ENCODE measurements at places on chromosomes 5 and 9.

DNA sequence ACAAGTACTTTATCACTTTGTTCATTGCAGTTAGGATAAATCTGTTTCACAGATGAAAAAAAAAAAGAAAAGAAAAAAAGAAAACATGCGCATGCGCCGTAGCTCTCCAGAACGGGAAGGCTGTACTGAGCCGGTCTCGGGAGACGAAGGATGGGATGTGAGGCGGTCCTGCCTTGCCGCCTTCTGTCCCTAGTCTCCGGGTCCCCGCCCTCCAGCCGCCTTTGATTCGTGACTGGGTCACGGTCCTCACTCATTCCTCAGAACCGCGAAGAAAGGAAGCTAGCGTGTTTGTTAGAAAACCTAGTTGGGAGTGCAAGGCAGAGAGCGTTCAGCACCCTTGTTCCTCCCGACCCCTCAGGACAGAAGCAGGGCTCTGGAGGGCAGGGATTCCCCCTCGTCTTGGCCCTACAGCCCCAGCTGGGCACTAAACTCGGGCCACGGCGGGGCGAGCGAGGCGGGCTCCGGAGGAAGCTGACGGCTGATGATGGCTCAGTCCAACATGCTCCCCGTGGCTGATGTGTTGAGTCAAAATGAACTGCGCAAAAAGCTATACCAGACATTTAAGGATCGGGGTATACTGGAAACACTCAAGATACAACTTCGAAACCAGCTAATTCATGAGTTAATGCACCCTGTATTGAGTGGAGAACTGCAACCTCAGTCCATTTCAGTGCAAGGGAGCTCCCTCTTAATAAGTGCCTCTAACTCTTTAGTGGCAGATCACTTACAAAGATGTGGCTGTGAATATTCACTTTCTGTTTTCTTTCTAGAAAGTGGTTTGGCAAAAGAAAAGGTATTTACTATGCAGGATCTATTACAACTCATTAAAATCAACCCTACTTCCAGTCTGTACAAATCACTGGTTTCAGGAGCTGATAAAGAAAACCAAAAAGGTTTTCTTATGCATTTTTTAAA, 40.0 kb downstream of the CPLANE1 start:
- DNase-seq = peak; percentile 67

DNA sequence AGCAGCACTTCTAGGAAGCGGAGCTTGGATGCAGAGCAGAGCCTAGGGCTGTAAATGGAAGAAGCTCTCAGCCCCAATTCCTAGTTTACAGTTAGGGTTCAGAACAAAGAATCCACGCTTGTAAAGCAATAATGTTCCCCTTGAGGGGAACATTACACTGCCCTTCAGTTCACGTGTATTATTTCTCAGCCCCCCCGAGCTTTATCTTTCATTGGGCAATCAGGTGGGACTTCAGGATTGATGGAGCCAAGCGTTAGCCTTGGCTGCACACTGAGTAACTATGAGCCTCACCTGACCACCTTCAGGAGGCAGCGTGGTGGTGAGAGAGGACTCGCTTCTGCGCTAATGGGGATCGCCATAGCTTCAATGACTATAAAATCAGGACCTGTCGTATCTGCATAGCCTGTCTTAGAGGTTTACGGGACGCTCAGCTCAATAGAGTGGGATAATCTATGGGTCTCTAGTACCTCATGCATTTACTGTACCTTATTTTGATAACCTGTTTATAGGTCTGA, 157.0 kb upstream of the RASEF start:
- no peak for DNase-seq

GRCh38 chr5:159301466-159301865, 28.8 kb downstream of the IL12B start:
- DNase-seq = no peak

DNA sequence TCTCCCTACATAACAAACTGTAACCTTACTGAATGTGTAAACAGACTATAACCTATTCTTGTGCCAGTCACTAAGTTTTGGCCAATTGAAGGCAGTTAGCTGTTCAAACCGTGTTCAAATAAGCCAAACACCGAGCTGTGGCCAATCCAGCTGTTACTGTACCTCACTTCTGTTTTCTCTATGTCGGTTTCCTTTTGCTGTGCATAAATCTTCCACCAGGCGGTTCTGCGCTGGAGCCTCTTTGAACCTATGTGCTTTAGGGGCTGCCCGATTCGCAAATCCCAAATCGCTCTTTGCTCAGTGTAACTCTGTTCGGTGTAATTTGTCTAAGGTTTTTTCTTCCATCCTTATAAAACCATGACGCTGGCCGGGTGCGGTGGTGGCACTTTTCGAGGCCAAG, 31.8 kb downstream of the F2R start:
- DNase-seq = no peak

DNA sequence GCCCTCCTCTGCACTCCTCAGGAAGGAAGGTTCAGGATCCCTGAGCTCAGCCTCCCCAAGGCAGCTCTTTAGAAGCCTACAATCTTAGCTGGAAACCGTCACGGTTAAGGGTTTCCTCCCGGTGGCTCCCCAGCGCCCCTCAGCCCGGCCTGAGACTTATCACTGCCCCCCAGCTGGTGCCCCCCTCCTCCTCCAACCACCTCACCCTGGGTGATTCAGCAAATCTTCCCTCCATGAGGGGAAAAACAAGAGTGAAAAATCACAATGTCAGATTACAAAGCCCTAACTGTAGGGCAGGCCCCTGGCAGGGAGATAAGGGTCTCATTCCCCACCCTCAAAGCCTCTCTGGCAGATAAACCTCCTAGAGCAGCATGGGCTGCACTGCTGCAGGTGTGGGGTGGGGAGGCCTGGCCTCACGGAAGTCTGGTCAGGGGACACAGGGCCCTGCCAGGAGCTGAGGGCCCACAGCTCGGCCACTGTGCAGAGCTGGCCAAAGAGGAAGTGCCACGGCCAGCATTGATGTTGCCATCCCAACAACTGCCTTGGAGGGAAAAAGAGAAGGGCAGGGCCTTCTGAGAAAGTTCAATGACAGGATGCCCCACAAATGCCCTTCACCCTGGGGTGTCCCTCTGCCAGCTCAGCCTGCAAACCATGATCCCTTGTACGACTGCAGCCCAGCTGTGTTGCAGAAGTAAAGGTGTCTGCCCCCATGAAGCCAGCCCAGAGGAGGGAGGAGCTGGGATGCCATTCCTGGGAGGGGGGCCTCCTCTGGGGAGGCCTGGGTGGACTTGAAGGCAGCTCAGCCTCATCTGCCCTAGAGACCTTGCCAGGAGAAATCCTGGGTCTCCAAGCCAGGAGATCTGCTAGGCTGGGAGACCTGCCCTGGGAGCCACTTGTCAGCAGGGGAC, 25.9 kb downstream of the GFI1B start:
- no peak for DNase-seq

DNA sequence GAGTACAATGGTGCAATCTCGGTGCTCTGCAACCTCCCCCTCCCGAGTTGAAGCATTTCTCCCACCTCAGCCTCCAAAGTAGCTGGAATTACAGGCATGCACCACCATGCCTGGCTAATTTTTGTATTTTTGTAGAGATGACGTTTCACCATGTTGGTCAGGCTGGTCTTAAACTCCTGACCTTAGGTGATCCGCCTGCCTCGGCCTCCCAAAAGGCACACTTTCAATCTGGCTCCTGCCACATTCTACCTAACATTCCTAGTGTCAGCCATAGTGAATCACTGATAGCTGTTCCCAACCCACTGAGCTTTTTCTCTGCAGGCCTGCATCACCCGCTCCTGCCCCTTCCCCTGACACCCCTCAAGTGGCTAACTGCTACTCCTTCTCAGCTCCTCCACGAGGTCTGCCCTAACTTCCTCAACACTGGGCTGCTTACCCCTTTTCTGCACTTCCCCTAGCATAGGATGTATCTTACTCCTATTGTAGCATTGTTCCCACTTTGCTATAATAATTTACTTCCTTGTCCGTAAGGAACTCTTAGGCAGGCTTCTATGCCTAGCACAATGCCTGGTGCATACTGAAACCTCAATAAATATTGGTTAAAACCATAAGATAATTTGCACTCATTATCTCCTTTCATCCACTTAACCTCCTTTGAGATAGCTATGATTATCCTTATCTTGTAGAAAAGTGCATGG, 42.0 kb upstream of the LIFR start:
- no peak for DNase-seq

DNA sequence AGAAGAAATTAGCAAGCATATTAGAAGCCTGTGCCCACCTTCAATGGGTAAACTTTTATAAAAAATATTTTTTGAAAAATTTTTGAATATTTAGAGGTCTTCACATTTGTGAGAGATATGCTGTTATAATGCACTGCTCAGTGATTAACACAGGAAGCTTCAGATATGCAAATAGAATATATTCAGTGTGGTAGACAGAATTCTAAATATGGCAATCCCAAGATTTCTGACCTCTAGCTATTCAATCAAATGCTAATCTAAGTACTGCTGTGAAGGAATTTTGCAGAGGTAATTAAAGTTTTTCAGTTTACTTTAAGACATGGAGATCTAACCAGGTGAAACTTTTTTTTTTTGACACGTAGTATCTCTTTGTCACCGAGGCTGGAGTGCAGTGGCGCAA, 103.5 kb downstream of the ADAMTS19 start:
- no peak for DNase-seq

DNA sequence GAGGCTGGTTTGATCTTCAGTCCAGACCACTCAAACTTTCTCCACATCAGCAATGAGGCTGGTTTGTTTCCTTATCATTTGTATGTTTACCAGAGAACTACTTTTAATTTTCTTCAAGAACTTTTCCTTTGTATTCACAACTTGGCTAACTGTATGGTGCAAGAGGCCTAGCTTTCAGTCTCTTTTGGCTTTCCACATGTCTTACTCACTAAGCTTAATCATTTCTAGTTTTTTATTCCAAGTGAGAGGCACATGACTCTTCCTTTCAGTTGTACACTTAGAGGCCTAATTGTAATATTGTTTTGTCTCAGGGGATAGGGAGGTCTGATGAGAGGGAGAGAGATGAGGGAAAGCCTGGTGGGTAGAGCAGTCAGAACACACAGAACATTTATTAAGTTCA, 554.0 kb upstream of the ARRDC3 start:
- peak; percentile 26 for DNase-seq

- no peak for DNase-seq
These were observed 68.6 kb upstream of the MAST4 start for GRCh38 chr5:66527478-66528035.

GRCh38 chr9:7828334-7828733, 28.8 kb upstream of the DMAC1 start:
- DNase-seq = no peak

DNA sequence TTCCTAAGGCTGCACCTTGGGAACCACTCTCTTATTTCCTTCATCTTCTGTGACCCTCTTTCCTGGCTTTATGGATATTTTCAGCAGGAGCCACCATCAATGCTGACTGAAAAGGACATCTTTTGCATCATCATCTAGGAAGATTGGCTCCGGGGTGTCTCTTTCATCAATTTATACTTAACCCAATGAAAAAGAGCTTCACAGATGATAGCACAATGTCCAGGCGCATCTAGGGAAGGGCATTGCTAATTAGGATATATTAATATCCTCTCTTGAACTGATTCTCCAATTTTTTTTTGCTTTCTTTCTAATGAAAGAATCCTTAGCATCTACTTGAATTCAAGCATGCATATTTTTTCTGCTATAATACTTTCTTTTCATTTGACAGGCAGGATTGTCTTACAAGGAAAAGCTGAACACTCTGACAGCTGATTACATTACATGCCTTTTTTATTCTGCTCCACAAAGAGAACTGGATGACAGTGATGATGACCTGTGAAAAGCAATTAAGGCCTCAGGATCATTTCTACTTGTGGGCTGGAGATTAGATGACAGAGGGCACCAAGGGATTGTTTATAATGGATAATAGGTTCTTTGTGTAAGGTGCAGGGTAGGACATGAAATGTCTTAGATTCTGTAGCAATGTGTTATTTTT, 60.2 kb downstream of the PCSK1 start:
- DNase-seq = no peak

- no peak for DNase-seq
These were observed 576 bp downstream of the MAP1B start for GRCh38 chr5:72107901-72108201.

GRCh38 chr5:129094924-129095899, 663 bp downstream of the ISOC1 start:
- peak; percentile 60 for DNase-seq

DNA sequence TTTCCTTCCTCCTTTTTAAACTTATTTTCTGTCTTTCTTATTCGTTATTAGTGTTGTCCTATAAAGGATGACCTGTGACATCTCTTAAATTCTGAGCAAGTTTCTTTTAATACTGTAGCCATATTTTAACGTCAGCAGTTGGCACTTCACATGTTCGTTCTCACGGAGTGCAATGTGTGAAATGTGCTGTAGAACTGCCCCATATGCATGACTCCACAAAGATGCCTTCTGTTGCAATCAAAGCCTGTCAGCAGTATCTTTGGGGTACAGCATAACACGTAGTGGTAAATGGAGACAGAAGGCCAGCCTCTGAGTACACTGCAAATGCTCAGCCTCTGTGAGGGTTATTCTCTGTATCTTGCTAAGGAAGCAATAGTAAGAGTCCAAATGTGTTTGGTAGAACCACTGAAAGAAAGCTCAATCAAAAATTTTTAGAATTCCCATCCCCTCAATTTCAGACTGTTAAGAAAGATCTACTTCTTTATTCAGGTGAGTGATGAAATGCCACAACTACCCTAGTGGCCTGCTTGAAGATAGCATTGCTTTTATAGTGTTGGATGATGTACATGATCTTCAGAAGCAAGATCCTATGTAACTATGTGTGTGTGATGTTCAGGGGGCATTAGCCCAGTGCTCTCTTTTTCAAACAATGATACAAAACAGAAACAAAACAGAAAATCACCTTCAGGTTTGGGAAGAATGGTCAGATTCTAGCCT, 277.7 kb downstream of the TMEM167A start:
- peak; percentile 5 for DNase-seq

DNA sequence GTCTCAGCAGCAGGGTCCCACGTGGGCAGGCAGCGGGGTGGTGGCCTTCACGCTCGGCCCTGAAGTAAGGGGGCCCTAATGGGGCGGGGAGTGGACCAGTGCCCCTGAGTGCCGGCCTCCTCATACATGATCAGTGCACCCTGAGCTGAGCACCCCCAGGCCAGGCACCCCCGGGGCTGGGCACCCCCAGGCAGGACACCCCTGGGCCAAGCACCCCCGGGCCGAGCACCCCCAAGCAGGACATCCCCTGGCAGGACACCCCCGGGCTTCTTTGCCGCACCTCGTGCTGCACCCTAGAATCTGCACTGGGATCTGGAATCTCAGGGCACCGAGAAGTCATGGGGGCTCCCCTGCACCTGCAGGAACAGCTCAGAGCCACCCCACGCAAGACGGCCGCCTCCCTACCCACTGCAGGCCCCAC, 51.4 kb downstream of the EXD3 start:
- no peak for DNase-seq

GRCh38 chr5:74262544-74263207, 377.9 kb downstream of the ENC1 start:
- DNase-seq = peak; percentile 36

GRCh38 chr5:78243639-78244038, 50.9 kb downstream of the AP3B1 start:
- DNase-seq = peak; percentile 43

Data from foreskin fibroblast (primary cell).